Brain pericyte (primary cell): ENCODE measurements at places on chromosomes 13 and 19.

GRCh38 chr13:68713394-68713793 lies 1394.2 kb upstream of the ATXN8OS start:
- DNase-seq, result no peak

DNA sequence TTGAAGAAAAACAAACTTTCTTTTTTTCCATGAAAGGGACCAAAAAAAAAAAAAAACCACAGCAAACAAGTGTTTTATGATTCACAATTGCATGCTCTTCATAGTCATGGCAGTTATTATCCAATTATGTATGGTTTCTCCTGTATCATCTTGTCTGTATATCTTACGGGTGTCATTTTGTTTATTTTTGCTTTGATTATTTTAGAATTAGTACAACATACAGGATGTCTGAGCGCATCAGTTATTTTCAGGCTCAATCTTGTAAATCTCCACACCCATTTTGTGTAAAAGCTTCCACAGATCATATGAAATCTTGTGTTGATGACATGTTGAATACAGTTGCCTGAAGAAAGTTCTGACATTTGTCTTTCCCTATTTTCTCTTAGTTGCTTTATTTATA lies 280.3 kb downstream of the KLF5 start:
- DNase-seq, result no peak

DNA sequence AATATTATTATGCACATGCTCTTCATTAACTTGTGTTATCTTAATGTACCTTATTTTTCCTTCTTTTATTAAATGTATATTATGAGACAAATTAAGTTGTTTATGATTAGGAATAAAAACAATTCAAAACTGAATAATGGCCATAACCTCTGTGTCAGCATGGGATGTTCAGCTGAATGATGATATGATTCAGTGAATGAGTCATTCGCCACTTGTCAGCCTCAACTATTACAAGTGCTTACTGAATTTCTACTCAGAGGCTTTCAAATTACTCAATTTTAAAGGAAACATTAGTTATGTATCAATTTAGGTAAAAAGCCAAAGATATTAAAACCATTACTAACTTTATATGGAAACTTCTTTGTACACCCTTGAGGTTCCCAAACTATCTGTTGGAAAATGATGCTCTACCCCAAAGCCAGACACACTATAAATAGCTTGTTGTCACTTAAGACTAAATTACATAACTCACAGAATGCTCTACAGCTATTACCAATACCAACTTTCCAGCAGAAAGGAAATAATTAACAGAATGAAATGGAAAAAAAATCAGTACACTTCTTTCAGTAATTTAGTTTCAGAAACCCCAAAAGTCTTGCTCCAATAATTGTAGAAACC lies 14.4 kb downstream of the LIG4 start:
- DNase-seq, result no peak

DNA sequence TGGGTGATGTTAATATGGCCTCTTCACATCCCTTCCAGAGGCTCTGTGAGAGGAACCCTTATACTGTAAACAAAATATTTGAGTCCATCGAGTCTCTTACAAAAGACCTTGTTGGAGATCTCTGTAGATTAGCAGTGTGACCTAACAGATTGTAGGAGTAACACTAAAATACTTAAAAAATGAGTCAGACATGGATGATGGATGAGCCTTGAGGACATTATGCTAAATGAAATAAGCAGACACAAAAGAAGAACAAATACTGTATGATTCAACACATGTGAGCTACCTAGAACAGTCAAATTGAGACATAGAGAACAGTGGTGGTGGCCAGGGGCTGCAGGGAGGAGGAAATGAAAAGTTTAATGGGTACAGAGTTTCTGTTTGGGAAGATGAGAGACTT lies 152.2 kb upstream of the UBL3 start:
- no peak for DNase-seq

DNA sequence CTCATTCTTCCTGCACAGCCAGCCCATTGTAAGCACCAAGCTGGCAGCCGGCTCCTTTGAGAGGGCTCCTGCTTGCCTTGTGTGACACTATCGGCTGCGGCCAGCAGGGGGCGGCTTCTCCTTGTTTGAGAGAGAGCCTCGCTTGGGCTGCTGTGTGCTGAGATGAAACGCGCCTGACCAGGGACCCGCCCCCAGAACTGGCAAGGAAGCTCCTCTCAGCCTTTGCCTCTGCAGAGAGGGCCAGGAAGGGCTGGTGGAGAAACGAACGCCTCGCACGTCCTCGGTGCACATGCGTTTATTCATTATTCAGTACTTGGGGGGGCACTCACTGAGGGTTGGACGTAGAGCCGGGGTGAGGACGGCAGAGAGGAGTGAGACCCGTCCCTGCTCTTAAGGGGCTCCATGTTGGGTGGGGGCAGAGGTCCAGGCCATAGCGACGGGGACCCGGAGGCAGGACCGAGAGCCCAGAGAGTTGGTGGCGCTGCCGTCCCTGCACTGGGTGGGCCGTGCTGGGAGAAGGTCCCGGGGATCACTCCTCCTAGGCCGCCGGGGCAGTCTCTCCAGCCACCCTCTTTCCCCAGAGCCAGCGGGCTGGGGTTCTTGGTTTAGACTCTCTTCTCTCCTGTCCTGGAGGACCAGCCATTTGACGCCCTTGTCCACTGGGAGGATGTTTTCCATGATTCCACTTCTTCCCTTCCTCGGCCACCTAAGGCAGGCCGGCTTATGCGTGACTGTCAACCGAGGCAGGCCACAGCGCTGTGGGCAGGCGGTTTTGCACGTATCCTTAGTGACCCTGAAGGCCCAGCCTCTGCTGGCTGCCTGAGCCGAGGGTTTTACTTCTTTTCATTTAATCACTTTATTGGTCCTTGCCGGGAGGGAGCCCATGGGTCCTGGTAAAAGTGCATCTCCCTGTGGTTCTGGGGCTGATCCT lies 174.5 kb downstream of the KATNAL1 start:
- DNase-seq, result peak; percentile 67

GRCh38 chr13:99572921-99573320 lies 71.6 kb downstream of the TM9SF2 start:
- no peak for DNase-seq

DNA sequence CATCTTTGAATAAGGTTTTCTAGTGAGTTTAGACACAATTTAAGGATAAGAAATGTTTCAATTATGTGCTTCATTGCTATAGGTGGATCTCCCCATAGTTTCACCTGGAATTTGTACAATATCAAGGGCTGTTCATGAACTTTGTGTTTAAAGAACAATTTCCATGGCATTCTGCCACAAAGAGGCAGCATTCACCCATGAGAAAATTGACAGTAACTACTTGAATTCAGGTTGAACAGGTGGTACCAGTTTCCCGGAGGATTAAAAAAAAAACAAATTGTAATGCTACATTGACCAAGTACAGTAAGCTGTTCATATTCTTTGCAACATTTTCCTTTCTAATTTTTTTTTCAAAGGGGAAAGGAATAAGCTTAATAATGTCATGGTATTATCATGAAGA lies 9.1 kb downstream of the SLITRK5 start:
- no peak for DNase-seq

DNA sequence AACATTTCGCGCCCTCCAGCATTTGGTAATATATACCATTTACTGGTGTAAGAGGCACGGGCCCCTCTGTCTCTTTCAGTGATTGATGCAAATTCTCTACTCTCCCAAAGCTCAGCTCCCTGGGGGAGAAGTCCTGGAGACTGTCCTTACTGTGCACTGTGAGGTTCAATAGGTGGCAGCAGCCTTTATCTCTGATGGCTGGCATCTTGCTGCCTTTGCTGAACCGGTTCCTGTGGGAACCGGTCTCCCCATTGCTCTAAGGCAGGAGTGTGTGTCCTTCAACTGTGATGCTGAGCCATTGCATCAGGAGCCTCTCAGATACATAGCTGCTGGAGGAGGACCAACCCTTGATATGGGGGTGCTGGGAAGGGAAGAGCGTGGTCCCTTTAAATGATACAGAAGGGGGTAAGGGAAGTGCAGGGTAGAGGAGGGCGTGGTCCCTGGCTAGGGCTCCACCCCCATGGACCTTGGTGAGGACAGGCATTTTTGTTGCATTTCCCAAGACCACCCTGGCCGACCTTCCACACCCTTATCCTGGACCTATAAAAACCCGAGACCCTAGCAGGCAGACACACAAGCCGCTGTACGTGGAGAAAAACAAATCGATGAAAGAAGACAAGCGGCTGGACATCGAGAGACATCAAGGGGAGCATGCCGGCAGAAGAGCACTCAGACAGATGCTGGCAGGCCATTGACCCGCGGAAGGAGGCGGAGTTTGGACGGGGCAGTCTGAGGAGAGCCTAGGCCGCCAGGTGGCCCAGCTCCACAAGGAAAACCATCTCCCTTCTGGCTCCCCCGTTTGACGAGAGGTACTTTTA lies 41.1 kb upstream of the GTF3A start:
- no peak for DNase-seq
